Activated CD4-positive, CD25-positive, alpha-beta regulatory T cell treated with anti-CD3 and anti-CD28 coated beads, Interleukin-2, amount 50 U/mL, for 24 hours (primary cell): ENCODE measurements at places on chromosomes 2 and 18.

- ATAC-seq: no peak
Observed at GRCh38 chr18:23856466-23857163, 157.9 kb upstream of the TTC39C start.

- no peak for ATAC-seq
Observed at GRCh38 chr2:189791338-189792042, 7.2 kb downstream of the PMS1 start.

- ATAC-seq: no peak
Observed at GRCh38 chr18:78672862-78673446, 306.7 kb upstream of the SALL3 start.

DNA sequence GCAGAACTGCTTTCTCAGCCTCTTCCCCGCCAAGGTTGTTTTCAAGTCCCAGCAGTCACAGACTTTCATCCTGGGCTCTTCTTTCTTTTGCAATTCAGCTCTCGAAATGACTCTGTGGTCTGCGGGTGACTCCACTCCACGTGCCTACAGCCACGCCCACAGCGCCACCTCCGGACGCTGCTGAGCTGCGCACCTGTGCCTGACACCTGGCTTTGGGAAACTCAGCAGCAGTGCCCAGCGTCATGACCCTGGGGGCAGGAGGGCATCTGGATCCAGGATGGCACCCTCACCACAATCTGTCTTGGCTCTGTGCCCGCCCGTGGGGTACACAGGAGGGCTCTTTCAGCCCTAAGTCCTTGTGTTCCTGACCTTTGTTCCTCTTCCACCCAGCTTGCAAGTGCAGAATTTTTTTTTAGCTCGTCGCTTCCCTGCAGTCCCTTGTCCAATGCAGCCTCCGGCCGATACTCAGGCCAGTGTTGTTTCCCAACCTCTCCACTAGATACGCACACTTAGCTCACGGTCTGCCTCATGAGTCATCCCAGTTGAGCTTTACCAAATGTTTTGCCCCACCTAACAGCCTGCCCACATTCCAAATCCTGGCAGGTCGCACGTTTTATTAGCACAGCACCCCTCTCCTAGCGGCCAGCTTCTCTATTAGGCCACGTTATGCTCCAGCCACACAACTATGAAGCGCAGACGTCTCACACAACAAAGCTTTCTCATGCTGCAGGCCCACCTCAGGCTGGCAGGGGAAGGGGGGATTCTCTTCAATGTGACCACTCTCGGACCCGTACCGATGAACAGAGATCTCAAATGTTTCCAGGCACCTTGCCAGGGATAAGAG lies 6.5 kb upstream of the CAPN10 start:
- ATAC-seq: peak; percentile 92

- no peak for ATAC-seq
Observed at GRCh38 chr2:226478109-226478809, 321.4 kb downstream of the IRS1 start.
